Esophagus squamous epithelium (tissue), 5 donors: ENCODE measurements at places on chromosomes 13 and 19.

DNA sequence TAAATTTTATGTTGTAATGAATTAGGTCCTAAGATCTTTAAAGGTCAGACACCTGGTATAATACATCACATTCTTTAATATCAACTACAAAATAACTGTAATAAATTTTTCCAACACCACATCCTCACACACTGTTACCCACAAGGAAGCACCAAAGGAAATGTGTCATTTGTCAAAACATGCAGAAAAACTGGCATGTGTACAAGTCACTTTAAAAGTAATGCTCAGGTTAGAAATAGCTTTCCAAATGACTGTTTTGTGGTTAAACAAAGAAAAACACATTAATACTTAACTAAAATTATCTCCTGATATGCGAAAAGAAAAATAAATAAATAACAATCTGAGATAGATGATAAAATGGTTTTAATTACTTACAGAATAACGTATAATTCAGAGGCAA is 74.7 kb downstream of the MZT1 start:
- DNase-seq: no peak

DNA sequence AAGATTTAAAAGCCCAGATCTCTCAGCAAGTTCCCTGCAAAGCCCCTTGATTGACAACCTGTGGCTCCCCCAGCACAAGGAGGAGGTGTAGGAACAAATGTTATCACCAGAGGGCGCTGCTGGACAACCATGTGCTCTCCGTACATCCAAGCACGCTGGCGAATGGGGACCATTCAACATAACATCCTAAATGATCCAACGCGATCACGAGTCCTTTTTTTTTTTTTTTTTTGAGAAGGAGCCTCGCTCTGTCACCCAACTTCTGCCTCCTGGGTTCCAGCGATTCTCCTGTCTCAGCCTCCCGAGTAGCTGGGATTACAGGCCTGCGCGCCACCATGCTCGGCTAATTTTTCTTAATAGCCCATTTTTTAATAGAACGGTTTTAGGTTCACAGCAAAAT is 52.0 kb downstream of the NWD1 start:
- DNase-seq: no peak

DNA sequence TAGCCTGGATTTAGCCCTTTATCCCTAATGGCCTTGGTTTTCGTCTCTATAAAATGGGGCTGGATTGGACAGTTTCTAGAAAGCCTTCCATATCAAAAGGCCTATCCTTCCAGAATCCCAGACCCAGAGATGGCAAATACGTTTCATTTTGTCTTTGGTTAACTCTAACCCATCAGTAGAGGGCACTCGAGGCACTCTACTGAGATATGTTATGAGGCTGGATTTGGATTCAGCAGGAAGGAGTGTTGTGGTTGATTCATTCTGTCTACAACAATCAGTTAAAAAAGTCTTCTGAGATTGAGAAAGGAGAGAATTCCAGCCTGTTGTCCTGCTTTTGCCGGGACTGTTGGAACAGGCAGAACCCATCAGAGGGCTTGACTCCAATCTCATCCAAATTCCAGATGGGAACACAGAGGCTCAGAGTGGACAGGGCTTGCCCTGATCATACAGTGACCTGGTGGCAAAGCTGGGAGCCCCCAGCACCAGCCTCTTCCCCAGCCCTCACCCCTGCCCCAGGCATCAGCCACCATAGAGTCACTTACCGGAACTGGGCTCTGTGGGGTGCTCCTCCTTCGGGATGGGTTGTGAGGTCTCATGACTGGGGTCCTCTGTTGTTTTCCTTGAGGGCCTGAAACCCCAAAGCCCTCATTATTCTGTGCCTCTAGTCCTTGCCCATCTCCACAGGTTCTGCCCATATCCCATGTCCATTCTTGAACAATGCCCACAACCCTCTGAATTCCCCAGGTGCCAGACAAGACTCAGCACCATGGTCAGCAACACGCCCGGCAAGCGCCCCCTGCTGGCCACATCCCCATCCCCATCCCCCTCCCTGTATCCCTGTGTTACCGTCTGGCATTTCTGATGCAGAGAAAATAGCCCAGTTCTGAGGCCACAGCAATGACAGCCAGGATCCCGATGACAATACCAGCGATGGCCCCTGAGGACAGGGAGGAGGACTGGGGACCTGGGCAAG is 12.3 kb upstream of the ZNF180 start:
- no peak for DNase-seq

- DNase-seq: no peak
Measured at GRCh38 chr13:89554801-89555200, 1792.7 kb upstream of the MIR17HG start.

DNA sequence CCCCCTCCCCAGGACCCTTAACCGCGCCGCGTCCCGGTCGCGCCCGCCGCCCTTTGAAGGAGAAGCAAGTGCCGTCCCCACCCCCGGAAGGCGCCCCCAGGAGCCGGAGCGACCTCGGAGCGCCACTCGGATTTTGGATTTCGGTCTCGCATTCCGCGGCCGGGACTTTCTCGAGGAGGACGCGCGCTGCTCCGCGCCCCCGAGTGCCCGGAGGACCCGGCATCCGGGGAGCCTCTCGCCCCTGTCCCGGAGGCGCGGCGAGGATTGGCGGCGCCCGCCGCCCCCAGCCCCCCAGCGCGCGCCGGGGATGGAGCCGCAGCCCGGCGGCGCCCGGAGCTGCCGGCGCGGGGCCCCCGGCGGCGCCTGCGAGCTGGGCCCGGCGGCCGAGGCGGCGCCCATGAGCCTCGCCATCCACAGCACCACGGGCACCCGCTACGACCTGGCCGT is 1.6 kb downstream of the MIDN start:
- no peak for DNase-seq

DNA sequence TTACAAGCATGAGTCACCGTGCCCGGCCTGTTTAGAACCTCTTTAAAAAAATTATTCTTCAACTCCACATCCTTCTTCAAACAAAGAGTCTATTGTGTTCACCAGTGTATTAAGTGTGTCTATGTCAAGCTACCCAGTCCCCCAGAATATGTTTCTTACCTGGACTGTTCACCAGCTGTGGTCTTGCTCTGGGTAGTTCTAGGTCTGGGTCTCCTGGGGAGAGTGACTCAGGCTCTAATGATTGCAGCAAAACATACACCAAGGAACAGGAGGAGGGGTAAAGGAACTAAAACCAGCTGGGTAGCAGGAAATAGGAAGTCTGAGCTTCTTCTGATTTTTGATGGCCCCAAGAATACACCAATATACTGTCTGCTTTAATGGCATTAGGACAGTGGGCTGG is at the start of gene FPR1:
Gene FPR1 (minus strand): TSS at position 224 of the 400 bp plus-strand sequence. CDS start 4,884 bp downstream, outside the sequence.
- no peak for DNase-seq

DNA sequence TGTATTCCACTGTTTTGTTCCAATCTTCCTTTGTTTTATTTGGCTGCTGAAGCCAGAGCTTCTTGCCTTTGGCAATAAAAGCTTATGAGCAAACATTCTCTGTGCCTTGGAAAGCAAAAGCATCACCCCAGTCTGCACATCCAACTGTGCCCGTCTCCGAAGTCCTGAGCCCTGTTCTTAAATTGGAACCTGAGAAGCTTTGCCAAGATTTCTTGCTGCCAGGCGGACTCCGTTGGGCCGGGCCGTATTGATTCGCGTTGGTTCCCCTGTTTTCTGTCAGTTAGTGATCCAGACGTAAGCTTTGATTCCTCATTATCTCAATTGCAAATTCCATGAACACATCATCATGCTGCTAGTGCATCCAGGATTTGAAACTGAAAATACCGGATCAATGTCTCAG is 793.0 kb downstream of the OLFM4 start:
- no peak for DNase-seq

DNA sequence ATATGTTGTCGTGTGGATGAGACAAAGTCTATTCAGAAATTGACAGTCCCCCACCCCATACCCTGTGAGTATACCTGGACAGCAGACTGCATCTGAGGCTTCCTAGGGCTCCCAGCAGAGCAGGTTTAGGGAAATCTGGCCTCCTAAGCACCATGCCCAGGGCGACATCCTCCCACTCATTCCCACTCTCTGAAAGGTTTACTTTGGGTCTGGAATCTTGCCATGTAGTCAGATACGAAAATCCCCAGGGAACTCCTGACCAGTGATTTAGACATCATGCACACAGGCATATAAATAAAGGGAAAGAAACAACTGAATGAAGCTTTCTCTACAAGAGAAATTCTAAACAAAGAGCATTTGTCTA is 717 bp upstream of the NALCN start:
- DNase-seq: no peak

DNA sequence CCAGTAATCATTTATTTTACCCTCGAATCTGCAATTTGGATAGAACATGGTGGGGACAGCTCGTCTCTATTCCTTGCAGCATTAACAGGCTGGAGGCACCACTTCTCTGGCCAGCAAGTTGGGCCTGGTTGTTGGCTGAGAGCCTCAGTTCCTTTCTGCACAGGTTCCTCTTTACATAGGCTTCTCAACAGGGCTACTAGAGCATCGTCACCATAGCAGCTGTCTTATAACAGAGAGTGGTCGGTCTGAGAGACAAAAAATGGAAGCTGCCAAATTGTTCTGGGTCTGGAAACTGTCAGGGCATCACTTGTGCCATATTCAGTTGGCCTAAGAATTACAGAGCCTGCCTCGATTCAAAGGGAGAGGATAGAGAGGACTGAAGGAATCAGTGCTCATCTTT is 86.7 kb downstream of the DNAJC15 start:
- no peak for DNase-seq

DNA sequence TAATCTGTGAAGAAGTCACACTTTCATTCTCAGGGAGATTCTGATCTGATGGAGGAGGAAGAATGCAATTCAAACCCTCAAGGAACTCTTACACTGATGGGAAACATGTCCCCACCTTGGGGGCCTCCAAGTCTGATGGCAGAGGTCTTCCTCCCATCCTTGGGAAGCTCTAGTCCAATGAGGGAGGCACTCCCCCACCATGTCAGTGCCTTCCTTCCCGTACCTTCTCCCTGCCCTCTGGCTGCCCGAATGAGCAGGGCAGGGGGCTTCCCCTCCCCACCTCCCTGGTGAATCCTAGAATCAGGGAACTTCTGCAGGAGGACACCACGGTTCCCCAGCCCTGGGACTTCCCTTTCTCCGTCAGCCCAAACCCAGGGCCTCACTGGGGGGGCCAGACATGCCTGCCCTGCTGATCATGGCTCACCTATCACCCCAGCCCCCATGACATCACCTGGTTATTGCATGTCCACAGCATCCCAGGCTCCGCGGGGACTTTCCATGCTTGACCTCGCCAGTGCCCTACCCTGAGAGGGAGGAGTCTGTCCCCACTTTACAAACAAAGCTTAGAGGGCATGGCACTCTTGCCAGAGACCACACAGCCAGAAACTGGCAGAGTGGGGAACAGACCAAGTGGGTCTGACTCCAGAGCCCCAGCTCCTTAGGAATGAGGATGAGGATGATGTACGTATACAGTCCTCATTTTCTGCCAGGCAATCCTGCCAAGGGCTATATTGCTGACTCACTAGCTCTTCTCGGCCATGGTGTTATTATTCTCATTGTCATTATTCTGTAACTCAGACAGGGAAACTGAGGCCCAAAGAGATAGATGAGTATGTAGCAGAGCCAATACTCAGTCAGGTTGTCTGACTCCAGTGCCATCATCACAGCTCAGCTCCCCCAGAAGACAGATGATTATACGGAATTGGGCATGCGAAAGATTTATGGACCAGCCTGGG is 9.6 kb upstream of the BCL3 start:
- DNase-seq: no peak

GRCh38 chr13:87538366-87539052 is 132.7 kb upstream of the SLITRK5 start:
- no peak for DNase-seq

- DNase-seq: no peak
Measured at GRCh38 chr13:77459592-77459991, 75.9 kb upstream of the SCEL start.

- no peak for DNase-seq
Measured at GRCh38 chr19:1980809-1981181, 34.7 kb downstream of the BTBD2 start.

DNA sequence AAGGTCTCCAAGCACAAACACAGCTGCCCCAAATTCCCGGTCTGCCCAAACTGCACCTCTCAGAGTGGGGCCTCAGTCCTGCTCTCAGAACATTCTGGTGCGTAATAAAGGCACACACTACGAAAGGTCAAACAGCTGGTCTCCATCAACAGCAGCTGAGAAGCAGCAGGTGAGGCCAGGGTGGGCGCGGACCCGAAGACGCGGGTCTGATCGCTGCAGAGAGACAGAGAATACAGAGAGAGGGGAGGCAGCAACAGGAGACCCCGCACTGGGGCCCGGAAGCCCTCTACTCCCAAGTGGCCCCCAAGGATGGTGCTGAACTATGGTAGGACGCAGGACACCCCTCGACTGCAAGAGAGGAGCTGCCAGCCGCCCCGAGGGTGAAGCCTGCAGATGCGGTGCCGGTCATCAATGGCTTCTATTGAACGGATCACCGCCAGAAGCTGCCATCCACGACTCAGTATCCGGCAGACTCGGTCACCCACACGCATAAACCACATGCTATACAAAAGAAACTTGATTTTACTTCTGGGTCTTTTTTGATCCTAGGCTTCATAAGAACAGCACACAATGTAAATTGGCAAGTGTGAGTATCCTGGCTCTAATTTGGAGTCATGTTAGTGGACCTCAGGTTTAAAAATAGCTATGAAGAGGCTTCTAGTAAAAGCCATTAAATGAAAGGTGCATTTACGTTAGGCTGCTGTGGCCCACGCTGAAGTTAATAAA is 33.4 kb downstream of the STK24 start:
- no peak for DNase-seq

DNA sequence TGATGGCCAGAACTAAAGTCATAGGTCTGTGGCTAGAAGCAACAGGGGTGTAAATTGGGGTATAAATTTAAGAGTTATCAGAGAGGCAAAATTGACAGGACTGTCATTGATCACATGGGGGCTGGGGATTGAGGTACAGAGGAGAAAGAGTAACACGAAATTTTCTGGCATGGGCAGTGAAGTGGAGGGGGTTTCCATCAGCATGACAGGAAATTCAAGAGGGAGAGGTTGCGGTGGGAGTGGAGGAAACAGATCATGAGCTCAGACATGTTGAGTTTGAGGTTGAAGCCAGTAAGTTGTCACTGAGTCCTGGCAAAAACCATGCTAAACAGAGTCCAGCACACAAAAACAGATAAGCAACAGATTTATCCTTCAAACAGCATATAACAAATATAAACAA is 192.1 kb upstream of the TSC22D1 start:
- DNase-seq: no peak

DNA sequence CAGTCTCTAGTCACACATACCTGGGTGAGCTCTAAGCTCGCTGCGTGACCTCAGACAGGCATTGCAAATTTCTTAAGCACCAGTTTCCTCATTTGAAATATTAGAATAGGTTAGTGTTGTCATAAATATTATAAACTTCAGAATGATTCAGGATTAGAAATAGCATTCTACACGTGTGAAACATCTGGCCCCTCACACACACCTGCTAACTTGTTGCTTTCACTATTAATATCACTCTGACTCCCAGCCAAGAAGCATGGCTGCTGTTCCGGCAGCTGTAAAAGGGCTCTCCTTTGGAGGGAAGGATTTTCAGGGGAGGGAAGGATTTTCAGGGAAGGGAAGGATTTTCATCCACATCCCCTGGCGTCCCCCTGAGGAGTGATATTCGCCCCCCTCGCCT is 161.3 kb upstream of the GPR12 start:
- DNase-seq: no peak
